ENCODE measurements at places on chromosomes 7 and 10.
A peak's percentile ranks its signal among the peaks of the same experiment; 100 is the strongest.

DNA sequence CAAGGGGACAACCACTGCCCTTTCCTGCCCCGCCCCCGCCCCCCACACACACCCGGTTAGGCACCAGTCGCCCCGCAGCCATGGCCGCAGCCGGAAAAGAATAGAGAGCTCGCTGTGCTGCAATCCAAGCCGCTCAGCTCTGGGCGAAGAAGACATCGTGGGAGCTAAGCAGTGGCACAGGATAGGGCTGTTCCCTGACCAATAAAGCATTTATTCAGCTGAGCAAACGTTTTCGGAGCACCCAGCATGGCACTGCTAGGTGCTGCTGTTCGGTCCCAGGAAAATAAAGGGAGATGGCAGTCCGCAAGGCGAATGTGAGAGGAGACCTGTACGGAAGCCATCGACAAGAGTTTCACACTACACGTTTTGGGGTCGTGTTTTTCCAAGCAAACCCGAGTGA is 18.3 kb downstream of the SKIDA1 start:
- DNase-seq, result no peak

GRCh38 chr7:8161364-8161828 is 100.6 kb downstream of the ICA1 start:
- no peak for DNase-seq

- no peak for DNase-seq
These were observed 16.3 kb upstream of the CHUK start for GRCh38 chr10:100245484-100246220.

- DNase-seq, result peak; percentile 16
These were observed 40.2 kb upstream of the MYL10 start for GRCh38 chr7:101669307-101669706.

DNA sequence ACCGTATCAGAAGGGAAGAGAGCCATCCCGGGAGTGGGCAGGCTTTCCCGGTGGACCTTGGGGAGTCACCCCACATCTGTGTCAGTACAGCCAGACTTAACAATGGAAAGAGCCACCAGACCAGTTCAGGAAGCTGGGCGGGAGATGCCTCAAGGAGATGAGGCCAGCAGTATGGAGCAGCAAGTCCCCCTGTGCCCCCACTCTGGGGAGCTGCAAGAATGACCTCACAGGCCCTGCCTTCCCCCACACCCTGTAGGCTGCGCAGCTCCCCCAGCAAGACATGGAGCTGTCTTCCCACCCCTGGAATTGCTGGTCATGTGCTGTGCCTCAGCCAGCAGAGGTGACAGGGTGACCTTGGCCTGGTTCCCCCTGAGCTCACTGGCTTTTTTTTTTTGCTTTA is 76.8 kb upstream of the INSIG1 start:
- no peak for DNase-seq

DNA sequence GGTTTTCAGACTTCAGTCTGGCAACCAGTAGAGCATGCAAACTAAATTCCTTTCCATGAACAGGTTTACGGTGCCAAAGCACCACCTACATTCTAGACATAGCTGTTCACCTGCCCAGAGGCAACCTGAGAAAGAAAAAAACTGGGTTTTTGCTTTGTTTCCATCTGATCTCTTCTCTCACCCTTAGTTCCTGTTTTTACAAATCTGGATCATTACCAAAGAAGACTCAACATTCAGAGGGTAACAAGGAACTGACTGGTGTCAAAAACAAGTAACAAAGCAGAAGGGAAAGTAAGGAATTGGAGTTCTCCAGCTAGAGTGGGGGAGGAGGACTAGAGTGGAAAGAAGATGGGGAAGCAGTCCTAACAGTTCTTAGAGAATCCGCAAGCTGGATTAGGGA is 36.4 kb downstream of the CPVL start:
- no peak for DNase-seq

DNA sequence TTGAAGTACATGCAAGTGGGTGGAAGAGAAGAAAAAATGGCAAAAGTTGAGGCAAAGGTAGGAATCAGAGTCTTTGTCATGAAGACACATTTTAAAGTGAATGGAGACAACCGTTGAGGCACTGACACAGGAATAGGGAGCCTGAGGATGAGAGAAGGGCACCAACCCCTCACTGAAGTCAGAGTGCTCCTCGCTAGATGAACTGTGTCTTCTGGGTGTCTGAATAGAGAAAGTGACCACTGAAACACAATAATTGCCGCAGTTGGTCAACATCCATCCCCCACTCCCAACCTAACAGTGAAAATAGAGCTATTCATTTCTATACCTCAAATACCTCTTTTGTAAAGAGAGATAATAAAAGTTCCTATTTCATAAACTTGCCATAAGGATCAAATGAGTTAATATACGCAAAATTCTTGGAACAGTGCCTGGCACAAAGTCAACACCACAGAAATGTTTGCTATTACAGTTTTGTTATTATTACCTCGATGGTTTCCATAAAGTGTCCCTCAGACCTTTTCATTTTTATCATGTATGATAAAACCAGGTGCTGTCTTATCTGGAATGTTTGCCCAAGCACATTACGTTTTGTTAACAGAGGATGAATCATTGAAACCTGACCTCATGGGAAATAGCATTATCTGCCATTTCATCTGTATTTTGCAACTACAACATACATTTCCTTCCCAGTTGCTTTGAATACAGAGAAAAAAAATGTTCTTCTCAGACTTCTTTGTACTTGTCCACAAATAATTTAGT is 61.8 kb upstream of the SP4 start:
- DNase-seq, result no peak

DNA sequence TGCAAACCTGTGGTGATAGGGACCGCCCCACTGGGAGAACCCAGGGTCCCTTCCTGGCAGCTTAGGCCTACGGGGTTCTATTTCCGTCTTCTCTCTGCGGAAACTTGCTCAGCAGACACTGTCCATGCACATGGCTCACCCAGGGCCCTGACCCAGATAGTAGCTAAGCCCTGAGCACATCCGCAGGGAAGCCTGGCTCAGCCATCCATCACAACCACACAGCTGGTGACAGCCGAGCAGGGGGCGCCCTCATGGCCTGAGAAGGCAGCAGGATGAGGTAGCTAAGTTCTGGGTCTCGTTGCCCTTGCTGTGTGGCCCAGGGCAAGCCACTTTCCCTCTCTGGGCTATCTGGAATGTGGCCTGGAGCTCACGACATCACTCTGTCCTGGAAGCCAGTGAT is 23.3 kb downstream of the NPTX2 start:
- no peak for DNase-seq

DNA sequence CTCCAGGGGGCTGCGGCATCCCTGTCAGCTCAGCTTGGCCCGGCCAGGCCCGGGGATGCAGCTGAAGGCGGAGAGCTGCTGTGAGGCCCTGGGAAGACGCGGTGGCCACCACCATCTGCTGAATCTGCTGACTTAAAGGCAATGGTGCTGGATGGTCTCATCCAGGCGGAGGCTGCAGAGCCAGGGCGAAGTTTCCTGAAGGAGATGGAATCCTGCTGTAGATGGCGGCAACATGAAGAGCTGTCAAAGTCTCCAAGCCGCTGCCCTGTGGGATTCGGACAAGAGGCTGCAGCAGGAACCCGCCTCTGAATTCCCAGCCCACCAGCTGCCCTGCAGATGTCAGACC is 200.1 kb downstream of the PTPRN2 start:
- no peak for DNase-seq

- no peak for DNase-seq
These were observed 61.7 kb upstream of the ELN start for GRCh38 chr7:73966062-73966940.

- no peak for DNase-seq
These were observed 245.3 kb downstream of the KCNMA1 start for GRCh38 chr10:77392236-77392721.
